Vagina (tissue), 2 donors: ENCODE measurements at places on chromosomes 3 and 15. TPM values are rescaled to one million over a fixed set of nuclear protein-coding genes. Genes with fewer than 3 reads are reported as not detected.

NLGN1 gene
- total RNA-seq: 4.7 TPM

PIGBOS1 gene
- total RNA-seq: 6.4 TPM

KCNMB3 gene
- total RNA-seq: 1.2 TPM

ARF4 gene
- 69.0 TPM for total RNA-seq

BFSP2 gene
- total RNA-seq: not detected

ECE2 gene
- total RNA-seq: 1.7 TPM

TRH gene
- total RNA-seq: 1.2 TPM

ATP8B4 gene
- total RNA-seq: 9.8 TPM
